Kidney epithelial cell (primary cell): ENCODE measurements at places on chromosomes 2 and 18.
A peak's percentile ranks its signal among the peaks of the same experiment; 100 is the strongest.

- no peak for DNase-seq
These were observed at the start of gene C2orf72 for GRCh38 chr2:231037202-231037730. C2orf72 (plus strand) TSS chr2:231037523; CDS start chr2:231037566, 43 bp downstream.

- no peak for DNase-seq
These were observed 104.7 kb upstream of the FAM117B start for GRCh38 chr2:202530038-202530437.

DNA sequence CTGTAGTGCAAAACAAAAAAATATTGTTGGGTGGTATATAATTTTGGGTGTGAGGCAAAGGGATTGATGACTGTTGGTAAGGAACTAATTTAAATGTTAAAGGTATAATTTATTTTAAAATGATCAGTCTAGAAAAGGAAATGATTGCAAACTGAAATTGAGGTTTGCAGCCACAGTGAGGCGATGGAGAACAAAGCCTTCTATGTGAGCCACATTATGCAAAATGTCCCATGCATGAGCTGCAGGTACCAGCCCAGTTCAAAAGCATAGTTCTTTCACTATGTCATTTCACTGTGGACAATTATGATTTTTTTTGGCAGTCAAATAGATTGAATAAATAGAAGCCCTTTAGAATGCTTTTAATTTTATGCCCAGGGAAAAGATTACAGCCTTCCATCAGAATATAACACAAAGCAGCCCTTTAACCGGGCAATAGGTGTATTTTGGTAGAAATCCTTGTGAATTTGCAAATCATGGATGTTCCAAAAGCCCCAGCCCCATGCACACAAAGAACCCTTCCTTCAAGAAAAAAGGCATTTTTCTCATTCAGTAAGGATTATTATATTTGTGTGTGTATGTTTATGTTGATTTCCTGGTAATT lies 1.7 kb downstream of the MAP2 start:
- DNase-seq = peak; percentile 18

DNA sequence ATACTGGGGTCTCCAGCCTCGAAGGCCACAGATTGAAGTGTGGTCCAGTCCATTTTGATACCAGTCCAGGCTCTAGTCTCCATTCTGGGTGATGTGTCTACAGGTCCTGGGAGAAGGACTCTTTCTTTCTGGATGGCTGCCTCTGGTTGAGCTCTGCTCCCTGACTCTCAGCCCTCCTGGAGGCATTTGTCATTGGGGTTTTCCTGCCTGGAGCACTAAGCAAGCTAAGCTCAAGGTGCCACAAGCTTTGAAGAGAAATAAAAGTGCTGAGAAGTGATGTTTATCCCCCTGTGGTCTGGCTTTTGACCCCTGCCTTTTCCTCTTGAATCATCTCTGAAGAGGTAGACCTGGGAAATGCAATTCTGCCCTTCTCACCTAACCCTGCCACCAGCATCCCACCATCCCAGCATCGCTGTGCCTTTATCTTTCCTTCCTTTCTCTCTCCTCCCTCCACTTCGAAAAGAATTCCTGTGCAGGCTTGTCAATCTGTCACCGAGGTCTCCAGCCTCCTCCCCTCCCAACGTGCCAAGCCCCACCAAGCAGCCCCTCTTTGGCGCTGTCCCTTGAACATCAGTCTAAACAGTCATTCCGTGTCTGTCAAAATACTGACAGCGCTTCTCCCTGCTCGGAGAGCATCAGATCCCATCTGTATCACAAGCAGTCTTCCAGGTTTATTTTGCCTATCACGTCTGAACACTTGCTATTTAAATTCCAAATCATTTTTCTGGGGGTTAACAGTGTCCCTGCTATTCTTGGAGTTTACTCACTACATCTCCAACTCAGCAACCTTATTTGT lies 334.6 kb upstream of the SLC14A2 start:
- DNase-seq = peak; percentile 14

DNA sequence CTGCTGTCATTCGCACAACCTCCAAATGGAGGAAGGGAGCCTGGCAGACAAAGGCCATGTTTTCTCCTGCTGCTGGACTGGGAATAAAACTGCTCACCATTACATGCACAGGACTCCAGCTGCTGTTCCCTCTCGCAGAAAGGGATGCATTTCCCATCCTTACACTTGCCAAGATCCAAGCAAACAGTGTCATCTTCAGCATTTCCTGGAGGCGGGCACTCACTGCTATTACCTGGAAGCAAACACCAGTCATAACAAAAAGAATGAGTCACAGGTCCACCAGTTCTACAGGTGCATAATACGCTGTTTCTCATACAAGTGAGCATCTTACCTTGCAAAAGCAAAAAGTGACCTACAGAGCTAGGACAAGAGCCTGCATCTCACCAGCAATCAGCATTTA lies 22.7 kb downstream of the IAH1 start:
- DNase-seq = no peak

- no peak for DNase-seq
These were observed 198.8 kb downstream of the PDE1A start for GRCh38 chr2:182228073-182228473.

GRCh38 chr2:21424375-21424774 lies 300.6 kb downstream of the TDRD15 start:
- DNase-seq = no peak
